Stimulated activated CD4-positive, alpha-beta T cell treated with anti-CD3 and anti-CD28 coated beads, Interleukin-12 subunit alpha, Interleukin-12 subunit beta, amount 100 ng/mL, for 48 hours (primary cell): ENCODE measurements at places on chromosomes 11 and 22.

GRCh38 chr11:6642957-6643356 lies 12.7 kb downstream of the DCHS1 start:
- DNase-seq, result no peak

DNA sequence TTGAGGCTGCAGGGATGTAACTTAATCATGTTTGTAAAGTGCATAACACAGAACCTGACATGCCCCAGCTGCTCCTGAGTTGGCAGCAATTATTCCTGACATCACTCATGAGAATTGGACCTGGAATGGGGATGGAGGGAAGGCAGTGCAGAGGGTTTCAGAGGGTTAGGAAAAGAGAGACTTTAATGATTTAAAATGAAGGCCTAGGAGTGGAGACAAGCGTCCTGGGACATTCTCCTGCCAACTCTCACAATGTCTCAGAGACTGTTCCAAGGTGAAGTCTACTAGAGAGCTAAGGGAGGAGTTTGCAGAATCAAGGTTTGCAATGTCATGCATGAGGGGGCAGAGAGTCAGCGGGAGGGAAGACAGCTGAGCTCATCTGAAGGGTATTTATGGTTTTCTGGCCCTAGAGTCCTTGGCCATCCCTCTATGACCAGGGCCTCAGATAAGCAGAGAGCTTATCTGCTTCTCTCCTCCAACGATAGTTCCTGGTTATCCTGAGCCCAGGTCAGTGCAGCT lies 36.9 kb downstream of the GGTLC2 start:
- DNase-seq, result no peak

- no peak for DNase-seq
These were observed 133.8 kb downstream of the BRD1 start for GRCh38 chr22:49693848-49694247.

DNA sequence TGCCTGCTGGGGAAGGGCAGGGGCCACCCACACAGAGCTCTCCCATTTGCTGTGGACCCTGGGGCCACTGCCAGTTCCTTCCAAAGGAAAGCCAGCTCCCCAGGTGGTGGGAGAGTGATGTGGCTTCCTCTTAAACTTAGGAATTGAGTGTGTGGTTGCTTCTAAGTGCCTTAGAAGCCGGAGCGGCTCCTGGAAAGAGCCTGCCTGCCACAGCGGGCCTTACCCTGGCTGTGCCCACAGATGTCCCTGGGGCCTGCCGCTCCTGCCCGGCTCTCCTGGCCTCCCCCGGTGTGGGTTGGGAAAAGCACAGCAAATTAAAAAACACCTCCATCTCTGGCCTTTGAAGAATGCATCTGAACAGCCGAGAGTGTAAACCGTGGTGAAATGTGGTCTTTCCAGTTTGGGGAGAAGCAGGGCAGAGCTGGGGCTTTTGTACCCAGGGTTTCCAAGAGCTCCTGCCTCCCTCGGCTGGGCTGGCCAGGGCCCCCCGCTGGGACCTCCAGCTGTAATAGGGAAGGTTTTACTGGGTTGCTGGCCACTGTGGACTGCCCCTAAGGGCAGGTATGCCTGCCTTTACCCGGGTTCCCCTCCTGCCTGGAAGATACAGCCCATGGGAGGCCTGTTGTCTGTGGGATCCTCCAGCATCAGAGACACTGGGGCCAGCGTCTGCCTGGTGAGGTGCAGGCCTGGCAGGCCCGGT lies 30.2 kb downstream of the LRP5 start:
- DNase-seq, result no peak
